ENCODE measurements at places on chromosomes 1 and 21.
A peak's percentile ranks its signal among the peaks of the same experiment; 100 is the strongest.

GRCh38 chr21:41090981-41091380 is 77.0 kb upstream of the BACE2 start:
- no peak for DNase-seq

GRCh38 chr21:41121785-41122415 is 46.1 kb upstream of the BACE2 start:
- DNase-seq = no peak

DNA sequence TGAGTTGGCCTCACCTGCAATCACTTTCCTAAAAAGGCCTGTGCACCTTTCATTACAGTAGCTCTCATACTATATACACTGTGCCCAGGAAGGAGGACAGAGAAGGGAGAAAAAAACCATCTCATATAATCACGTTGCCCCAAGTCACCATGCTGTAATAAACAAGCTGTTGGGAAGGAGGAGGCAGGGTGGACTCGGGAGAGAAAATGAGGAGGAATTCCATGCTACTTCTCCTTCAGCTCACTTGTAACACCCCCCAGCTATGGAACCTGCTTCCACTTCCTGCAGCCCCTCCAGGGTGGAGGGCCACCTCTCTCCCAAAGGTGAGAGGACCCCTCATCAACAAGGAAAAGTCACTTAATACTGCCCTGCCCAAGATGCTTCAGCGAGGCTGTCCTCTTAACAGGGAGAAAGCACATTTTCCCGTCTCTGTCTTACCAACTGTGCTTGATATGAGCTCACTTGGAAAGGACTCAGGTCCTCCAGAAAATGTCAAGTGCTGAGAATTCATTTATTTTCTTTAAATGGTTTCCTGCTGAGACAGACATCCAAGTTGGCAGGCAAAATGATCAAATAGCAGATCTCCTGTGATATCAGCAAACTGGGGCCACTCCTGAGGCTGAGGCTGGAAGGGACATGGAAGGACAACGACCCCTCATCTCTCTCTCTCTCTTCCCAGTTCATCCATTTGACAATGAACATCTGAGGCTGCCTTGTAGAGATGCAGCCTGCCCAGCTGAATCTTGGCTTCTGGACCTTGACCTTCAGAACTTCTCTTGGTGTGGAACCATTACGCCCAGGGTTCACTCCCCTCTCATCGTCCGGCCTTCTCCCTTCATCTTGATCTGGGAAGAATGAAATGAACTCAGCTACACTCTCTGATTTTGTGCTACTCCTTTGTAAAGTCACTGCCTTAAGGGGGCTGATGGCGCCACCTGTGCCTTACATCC is 54.0 kb downstream of the CAPN9 start:
- no peak for DNase-seq

DNA sequence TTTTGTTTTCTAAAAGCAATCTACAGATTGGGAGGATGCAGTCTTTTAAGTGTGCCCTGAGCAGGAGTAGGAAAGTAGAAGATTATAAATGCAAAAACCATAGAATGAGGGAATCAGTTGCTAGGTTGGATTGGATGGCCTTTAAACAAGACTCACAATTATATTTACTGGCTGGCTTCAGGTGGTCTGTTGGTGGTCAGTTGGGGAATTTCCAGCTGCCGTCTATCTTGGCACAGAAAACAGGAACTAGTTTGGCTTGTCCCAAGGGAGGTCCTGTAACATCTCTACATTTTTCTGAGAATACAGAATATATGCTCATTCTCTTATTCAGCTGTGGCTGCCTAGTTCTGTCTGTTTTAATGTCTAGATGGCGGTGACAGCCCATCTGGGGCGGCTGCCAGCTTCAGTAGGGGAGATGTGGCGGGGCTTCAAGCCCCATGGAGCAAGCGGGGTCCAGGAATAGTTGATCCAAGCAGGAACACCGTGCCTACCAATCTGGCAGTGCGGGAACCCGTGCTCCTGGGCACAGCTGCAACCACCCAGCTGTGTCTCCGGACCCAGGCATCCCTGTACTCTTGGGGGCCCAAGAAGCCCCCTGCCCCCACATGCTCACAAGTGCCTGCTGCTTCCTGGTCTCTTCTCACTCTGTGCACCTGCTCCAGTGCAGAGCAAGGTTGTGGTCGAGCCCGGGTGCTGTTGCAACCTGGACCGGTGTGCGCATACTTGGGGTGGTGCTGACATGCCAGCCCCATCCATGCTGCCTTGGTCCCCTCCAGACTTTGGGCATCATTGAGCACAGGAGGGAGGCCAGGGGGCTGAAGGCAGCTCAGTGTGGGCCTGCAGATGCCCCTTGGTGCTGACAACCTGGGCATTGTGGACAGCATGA is 1182.6 kb downstream of the AMY1C start:
- no peak for DNase-seq

- DNase-seq = no peak
Observed at GRCh38 chr1:244050835-244051444, at the start of gene ZBTB18. TSS of gene ZBTB18 (plus strand) at chr1:244051283. CDS start at chr1:244051432, 149 bp downstream.

DNA sequence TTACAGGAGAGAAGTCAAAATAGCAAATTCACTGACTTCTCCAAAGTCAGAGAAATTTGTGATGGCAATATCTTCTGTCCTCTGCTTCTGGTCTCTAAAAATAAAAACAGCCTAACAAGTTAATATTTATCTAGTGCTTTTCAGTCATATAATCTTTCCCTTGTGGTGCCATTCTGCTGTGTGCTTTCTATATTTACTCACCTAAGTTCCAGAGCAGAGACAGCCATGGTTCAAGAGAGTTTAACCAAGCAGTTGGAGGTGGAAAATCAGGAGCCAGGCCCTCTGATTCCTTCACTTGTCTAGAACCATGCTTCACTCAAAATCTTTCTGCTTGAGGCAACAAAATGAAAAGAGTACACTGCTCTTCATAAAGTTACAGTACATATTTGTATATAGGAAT is 39.3 kb downstream of the BRINP2 start:
- no peak for DNase-seq

- no peak for DNase-seq
Observed at GRCh38 chr1:64482128-64482527, 12.2 kb downstream of the CACHD1 start.

DNA sequence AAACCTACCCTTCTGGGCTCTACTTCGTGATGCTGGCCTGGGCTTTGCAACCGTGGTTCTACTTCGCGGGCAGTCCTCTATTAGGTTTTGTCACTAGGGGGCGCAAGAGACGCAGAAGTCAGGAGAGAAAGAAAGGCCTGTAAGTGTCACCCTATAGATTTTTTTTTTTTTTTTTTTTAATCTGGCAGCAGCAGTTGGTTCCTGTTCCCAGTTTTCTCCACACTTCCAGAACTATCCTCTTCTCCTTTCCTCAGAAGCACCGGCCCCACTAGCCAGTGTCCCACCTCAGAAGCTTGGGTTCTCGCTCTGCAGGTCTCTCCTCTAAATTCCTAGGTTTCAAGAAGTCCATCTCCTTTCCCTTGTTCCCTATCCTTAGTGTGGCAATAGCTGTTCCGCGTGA is 9.1 kb upstream of the LCE2D start:
- peak; percentile 9 for DNase-seq

DNA sequence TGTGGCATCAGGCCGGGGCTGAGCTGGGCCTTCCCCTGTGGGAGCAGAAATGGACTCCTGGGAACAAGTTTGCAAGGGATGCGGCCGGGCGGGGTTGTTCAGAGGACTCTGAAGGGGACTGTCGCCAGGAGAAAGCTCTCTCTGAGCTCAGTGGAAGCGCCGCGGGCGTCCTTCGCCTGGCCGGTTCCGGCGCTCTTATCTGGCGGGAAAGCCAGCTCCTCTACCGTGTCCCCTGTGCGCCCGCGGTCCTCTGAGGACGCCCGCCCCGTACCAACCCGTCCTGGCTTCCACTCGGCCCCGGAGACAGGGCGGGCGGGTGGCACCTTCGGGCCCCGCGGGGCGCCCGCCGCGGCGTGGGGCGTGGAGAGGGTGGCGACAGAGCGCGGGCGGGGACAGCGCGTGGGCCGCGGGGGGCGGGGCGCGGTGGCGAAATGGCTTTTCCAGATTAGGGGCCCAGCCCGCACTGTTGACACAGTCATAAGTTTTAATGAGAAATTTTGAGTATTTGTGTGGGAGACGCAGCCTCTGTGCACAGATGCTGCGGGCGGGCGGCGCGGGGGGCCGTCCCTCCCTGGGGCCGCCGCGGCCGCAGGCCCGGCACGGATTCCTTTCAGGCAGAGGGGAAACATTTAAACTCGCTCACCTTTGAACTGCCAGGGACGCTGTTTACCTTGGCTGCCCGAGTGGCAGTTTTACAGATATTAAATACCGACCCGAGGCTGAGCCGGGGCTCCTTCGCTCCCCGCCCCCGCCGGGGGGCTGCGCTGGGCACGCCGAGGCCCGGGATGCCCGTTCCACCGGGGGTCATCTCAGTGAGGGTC is 70.2 kb downstream of the FOXD2 start:
- no peak for DNase-seq

DNA sequence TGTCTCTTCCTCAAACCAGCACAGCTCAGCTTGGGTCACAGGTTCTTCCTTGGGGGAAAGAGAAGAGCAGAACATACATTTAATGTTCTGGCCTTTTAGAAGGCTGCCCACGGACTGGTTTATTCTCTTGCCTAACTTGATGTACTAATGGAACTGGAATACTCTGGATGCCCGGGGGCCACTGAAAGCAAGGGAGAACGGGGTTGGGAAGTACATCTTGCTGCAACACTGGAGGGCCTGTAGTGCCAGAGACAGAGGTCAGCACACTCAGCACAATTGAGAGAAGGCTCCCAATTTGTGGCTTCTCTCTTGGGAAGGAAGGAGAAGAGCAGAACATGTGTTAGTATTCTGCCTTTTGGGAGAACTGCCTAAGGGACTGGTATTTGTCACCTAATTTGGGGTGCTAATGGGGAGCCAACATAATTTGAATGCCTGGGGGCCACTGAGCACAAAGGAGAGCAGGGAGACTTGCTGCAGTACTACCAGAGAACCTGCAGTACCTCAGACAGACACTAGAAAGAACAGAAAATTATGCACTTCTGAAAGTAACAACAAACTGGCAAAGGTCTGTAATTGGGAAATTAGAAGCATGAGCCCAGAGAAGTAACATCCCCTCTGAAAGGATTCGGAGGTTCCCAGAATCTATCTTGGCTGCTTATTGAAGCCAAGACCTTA is 14.1 kb downstream of the ZNF691 start:
- DNase-seq = no peak

DNA sequence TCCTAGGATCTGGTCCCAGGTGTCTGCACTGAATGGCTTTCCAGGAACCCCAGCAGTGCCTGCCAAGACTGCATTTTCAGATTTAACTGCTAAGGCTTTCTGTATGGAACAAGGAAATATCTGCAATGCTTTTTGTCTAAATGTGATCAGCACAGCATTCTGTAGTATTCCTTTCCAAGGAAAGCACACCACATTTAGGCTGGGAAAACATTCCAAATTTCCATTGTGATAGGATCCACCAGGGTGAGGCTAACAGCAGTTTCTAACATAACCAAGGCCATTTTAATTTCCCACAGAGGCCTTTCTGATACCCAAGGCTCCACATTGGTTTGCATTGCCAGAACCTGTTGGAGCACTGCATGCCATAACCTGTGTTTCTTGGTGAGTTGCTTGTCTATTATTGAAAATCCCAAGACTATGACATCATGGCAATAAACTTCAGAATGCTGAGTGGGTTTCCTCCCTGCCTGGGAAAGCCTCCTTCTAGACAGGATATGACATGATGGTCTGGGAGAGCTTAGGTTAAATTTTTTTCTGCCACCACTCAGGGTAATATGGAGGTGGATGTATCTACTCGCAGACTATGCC is 23.3 kb upstream of the PTGFRN start:
- no peak for DNase-seq

GRCh38 chr1:226875641-226876295 is 5.4 kb downstream of the PSEN2 start:
- DNase-seq = no peak

DNA sequence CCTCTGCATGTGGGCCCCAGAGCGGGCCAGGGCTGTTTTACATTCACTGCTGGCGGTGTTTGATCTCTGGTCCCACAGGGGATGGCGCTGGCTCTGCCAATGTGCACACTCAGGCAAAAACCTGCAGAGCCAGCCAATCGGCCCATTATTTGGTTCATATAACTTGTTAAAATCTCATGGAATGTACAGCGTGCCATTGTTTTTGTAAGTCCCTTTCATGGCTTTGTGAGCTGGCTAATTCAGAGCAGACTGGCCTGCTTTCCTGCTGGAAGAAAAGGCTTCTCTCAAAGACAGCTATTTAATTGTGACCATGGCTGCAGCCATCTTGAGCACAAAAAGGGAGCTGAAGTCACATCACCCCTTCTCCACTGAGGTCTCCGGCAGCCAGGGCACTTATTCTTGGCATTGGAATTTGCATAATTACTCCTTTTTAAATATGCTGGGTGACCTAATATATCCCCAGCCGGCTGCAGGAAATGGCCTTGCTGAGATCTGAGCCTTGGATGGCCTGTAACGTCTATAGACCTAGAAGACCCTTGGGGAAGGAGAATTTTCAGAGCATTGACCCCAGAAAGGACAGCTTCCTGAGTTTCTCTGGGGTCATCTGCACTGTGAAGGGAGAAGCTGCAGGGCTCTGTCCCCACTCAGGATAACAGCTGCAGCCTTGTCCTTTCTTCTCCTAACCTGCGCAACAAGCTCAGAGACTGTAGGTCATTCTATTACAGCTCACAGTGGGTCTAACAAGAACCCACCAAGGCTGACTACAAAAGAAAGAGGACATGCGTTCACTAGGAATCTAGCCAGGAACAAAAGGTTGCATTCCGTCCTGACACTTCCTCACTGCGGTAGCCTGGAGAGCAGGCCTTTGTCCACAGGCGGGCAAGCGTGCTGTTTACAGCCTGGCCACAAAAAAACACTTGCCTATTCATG is 45.8 kb downstream of the BCAR3 start:
- DNase-seq = no peak

- DNase-seq = no peak
Observed at GRCh38 chr1:11550664-11551283, 71.8 kb downstream of the DISP3 start.

DNA sequence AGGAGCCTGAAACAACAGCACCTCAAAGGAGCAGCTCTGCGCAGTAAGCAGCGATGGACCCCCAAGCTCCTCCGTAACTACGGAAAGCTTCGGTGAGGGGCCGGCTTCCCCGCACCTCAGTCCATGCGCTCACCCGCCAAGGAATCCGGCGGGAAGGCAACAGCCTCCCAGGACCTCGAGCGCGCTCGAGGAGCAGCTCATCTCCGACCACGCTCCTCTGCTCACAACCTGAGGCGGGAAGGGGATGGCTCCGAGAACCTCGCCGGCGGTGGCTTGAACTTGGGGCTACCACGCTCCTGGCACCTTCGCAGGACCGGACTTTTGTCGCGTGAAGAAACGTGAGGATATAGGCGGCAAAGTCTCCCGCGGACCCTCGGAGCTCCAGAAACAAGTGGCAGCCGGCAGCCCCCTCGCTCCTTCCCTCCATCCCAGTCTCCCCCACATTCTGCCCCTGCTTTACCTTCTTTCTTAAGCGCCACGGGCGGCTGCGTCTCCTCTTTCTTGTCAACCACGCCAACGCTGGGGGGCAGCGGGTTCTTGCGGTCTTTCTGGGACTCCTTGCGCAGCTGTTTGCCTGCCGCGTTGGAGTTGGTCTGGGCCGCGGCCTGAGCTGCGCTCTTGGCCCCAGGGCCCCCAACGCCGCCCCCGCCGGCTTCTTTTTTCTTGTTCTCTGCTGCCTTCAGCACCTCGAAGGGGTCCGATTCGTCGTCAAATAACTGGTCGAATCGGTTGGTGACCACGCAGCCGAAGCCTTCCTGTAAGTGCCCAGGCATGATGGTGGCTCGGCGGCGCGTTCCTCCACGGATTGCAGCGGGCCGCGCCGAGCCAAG is 459 bp downstream of the SERBP1 start:
- no peak for DNase-seq
